ENCODE measurements at places on chromosomes 6 and 20.

DNA sequence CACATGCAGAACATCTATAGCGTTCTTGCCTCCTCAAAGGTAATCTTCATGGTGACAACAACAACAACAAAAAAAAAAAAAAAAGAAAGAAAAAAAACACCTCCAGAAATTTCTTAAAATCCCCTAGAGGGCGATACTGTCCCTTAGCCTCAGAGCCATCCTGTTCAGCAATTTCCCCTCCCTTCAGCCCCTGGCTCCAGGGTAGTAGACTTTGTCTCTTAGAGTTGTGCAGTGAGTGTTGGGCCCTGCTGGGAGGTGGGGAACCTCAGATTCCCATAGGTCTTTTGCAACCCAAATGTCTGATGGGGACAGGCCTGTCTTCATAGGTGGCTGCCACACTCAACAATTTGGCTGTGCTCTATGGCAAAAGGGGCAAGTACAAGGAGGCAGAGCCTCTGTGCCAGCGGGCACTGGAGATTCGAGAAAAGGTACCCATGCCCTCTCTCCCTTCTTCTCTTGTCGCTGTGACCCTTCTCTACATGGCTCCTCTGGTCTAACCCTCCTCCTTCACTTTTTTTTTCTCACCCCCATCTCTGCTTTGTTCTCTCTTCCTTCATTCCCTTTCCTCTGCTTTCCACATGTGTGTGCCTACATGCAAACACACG lies 6.0 kb upstream of the PTK7 start:
- DNase-seq: peak; percentile 41

GRCh38 chr20:15476186-15476585 lies 1097.1 kb downstream of the KIF16B start:
- no peak for DNase-seq

- DNase-seq: no peak
Measured at GRCh38 chr6:11416936-11417576, 120.5 kb upstream of the TMEM170B start.

DNA sequence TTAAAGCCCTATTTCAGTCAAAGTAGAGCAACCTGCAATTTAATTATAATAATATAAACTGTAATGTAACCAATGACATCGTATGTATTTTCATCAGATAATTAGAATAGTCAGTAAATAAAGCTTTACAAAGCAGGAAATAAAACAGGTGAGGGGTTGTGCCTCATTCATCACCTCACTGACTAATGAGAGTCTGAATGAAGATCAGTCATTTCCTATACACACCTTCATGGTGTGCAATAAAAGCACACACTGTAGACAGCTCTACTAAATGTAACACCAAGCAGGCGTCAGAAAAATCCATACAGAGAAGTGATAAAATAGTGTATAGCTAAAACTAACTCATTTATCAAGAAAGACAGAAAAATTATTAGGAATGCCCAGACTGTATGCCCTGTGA lies 105.9 kb downstream of the MAN1A1 start:
- DNase-seq: no peak

GRCh38 chr20:60447703-60448102 lies 489.5 kb downstream of the CDH26 start:
- no peak for DNase-seq
